ENCODE measurements at places on chromosomes 4 and X.

GRCh38 chr4:113116414-113117357 lies 67.2 kb downstream of the ANK2 start:
- DNase-seq, result no peak

GRCh38 chr4:53497487-53498244 lies 93.6 kb downstream of the LNX1 start:
- no peak for DNase-seq

- DNase-seq, result no peak
These were observed 350.8 kb downstream of the PDGFC start for GRCh38 chr4:156620786-156621185.

DNA sequence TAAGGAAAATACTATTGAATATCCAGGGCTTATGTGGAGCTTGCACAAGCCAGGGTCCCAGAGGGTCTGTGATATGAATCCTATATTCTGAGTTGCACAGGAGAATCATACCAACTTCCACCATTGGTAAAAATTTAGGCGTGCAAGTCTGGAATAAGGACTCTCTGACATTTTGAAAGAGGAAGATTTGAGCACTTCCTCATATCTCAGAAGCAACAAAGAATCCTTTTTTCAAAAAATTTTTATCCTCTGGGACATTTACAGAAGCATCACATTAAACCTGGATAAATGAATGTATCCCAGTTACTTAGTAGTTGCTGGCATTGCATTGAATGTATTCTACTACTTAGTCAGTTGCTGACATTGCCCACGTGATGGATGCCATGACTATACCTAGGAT lies 24.2 kb upstream of the CAMK2D start:
- DNase-seq, result no peak

DNA sequence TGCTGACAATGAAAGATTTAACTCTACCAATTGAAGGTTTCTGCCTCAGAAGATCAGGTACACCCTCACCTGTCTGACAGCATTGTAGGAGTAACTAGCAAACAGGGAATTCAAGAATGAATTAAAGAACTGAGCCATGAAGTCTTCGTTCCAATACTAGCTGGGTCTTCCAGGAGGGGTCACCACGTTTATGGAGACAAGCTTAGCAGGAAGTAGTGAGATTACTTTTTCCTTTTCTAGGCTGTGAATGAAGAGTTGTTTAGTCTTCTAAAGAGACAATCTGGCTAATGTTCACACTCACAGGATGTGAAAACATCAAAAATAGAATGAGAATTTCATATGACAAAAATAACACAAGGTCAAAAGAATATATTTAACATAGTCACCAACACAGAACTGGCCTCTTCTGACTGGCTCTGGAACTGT lies 54.9 kb downstream of the REELD1 start:
- no peak for DNase-seq

GRCh38 chr4:1635464-1635863 lies 48.6 kb downstream of the FAM53A start:
- no peak for DNase-seq

DNA sequence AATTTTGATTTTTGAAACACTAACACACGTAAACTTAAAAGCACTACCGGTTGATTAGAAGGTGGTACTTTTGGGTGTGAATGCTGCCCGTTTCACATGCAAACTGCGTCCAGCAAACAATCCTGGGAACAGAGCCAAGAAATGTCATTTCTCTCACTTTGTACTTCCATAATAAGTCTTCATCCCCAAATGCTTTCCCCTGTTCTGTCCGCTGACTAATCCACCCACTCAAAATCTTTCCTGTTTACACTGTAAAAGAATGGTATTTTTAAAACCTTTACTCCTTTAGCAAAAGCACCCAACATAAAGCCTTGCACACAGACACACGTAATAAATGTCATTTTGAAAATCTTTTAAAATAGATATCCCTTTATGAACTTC lies 39.1 kb upstream of the PDLIM5 start:
- DNase-seq, result no peak

- DNase-seq, result no peak
These were observed 169.7 kb downstream of the FRMPD4 start for GRCh38 chrX:12307961-12308360.

DNA sequence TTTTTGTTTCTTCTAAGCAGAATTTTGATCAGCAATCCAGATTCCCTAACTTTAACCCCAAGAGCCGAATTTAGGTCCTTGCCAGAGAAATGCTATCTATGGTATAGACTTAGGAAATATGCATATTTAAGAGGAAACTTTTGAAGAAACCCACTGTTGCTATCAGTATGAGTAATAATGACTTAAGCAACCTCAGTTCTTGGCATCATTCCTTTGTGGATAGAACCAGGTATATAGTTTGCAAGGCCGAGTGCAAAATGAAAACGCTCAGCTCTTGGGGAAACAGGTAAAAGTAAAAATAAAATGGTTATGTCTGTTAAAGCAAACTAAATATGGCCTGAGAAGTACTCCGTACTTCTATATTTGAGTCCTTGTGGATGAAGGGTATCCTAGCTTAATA lies 78.1 kb downstream of the ARSF start:
- no peak for DNase-seq

GRCh38 chr4:89904524-89904923 lies 9.9 kb downstream of the MMRN1 start:
- no peak for DNase-seq

DNA sequence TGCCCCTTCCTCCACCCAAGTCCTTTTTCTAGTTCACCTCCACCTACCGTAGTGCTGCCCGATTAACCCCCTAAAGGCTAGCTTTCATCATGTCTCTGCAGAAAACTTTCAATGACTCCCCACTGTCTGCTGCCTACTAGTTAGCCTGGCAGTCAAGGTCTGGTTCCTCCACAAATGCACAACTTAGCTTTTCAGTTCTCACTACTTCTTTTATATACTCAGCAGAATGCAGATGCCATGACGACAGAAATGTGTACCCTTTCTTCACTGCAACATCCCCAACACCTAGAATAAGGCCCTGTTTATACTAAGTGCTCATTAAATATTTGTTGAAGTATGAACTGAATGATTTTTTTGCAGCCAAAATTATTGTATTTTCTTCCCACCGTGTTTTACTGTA lies 30.9 kb upstream of the RASGEF1B start:
- DNase-seq, result no peak

DNA sequence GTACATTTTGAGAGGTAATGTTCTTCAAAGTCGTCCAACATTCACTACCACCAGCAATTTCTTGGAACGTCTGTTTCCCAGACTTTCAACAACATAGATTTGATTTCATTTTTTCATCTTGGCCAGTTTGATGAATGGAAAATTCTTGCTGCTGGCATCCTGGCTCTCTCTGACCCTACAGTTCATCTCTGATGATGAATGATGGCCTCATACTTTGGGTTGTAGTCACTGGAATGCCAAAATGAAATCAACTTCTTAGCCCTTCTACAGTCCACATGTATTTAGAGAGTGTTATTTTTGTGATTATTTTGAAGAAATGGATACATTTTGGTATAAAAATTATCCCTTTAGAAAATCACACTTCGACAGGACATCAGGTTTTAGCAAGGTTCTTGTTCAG lies 8.8 kb downstream of the CHST7 start:
- DNase-seq, result no peak

- no peak for DNase-seq
These were observed 185.7 kb upstream of the TBL1X start for GRCh38 chrX:9279234-9279544.

- DNase-seq, result no peak
These were observed 432.2 kb downstream of the RPA4 start for GRCh38 chrX:97315939-97316338.

GRCh38 chr4:37725718-37726117 lies 39.5 kb upstream of the RELL1 start:
- no peak for DNase-seq

- no peak for DNase-seq
These were observed 607.8 kb downstream of the FSTL5 start for GRCh38 chr4:161555689-161556660.

- DNase-seq, result no peak
These were observed 253.4 kb downstream of the TMA16 start for GRCh38 chr4:163747886-163748285.

DNA sequence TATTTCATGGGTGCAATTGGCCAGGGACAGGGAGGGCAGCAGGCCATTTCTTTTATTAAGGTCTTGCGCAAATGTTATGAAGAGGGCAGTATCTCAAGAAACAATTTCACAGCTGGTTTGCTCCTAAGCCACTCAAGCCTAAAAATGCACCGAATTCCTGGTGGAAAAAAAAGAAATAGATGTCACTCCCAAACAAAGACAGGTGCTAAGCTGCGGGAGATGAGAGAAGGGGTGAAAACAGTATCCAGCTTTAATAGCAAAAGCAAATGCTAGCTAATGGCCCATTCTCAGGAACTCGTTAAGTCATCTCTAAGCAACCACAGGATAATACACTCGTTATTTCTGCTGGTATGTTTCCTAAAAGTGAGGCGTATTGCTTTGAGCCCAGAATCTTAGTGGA lies 116.4 kb downstream of the ARX start:
- DNase-seq, result no peak

Measured in stimulated activated CD8-positive, alpha-beta memory T cell treated with anti-CD3 and anti-CD28 coated beads, Interleukin-4, amount 100 ng/mL, for 24 hours (primary cell).